HCT116 (cell line): ENCODE measurements at places on chromosomes 12 and 14.

DNA sequence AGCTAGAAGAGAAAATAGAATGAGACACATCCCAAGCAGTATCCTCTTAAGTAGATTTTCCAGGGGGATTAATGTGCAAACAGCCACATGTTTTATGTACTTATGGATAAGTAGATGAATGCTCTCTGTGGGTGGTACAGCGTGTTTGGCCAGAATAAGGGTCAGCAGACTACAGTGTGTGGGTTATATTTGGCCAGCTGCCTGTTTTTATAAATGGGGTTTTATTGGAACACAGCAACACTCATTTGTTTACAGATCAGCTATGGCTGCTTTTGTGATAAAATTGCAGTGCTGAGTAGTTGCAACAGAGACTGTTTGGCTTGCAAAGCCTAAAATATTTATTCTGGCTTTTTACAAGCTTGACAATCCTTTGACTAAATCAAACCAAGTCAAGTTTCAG, 780.2 kb upstream of the SEL1L start:
- no peak for DNase-seq

DNA sequence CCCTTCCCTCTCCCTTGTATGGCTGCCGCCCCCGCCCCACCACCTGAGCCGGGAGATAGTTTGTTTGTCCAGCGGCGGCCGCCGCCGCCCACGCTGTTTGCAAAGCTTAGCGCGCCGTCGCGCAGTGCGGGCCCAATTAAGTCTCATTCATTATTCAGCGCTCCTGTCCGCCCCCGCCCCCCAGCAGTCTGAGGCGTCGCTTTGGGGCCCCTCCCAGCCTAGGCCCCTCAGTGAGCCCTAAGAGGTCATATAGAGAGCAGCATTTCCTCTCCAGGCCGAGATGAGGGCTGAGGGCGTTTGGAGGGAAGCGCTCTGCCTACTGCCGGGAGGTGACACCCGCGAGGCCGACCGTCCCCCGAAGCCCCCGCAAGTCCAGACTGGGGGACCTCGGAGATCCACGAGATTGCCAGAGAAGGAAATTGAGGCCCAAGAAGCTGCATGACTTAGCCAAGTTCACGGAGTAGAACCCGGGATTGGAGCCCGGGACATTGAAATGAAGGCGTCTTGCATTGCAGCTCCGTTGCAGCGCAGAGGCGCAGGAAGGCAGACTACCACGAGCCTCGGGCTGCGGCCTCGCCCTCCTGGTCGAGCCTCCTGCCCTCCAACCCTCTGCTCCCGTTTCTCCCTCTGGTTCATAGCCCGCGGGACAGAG, at the start of gene DNAJC22:
Gene DNAJC22, plus strand, starts transcription at position 230 of the 652 bp plus-strand sequence. CDS start 1,985 bp downstream, outside the sequence.
- no peak for DNase-seq

GRCh38 chr14:81222126-81222525, 1.4 kb upstream of the GTF2A1 start:
- no peak for DNase-seq

GRCh38 chr14:86299994-86300393, 770.0 kb downstream of the FLRT2 start:
- no peak for DNase-seq

DNA sequence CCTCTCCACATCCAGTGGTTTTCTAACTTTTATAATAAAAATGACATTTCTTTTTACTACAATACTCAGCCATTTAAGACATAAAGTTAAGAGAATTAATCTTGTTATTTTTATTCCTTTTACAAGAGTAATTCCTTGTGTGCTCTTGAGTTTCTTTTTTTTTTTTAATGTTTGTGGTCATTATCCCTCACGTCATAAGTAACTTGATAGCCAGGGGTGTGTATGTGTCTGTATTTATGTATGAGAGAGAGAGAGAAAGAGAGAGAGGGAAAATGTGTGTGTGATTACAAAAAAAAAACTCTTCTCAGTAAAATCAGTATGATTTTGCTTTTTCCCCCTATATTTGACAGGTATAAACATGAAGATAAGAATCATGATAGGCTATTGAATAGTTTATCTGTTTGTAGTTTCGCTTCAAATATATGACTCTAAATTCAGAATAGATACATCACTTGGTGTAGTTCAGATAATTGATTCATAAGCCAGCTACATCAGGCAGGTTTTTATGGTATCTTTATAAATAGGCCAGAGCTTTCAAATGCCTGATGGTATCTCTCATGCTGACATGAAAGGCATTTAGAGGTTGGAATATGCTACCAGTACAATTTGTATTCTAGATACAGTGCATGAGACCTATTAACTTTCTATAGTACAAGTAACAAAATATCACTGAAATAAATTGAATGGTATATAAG, 34.9 kb downstream of the RERGL start:
- DNase-seq, result no peak

- no peak for DNase-seq
Measured at GRCh38 chr12:79155683-79156082, 291.1 kb downstream of the SYT1 start.
